ENCODE measurements at places on chromosomes 2 and 18.
A peak's percentile ranks its signal among the peaks of the same experiment; 100 is the strongest.

GRCh38 chr2:85445316-85446295 lies 27.1 kb downstream of the SH2D6 start:
- peak; percentile 27 for DNase-seq

DNA sequence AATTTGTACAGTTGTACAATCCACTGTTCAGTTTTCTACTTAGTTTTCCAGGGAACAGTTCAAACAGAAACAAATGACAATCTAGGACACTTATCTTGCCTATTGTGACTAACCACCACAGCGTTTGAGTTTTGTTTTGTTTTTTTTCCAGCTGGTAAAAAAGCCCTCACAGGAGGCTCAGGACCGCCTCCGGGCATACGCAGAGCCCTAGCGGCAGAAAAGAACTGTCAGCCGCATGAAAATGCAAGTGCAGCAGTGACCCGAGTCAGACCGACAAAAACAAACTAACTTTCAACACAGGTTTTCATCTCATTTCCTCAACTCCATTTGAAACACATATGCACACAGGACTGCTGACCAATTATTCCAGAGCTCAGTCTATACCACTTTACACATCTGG lies 68.6 kb downstream of the STEAP3 start:
- DNase-seq: no peak

GRCh38 chr2:38613126-38613848 lies 10.6 kb upstream of the HNRNPLL start:
- no peak for DNase-seq

DNA sequence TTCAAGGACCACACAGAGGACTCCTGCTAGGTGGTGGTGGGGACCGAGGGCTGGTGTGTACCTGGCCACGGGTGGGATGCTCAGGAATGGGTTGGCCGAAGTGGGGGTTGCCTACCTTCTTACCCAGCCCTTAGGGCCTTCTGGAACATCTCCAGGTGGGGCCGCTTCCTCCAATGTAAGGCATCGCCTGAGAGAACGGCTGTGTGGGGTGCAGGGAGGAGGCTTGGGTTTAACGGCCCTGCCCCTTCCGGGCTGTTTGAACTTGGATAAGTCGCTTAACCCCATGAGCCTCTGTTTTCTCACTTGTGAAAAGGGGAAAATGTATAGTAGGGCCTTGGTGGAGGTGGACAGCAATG lies 35.0 kb downstream of the EMILIN2 start:
- no peak for DNase-seq

GRCh38 chr2:99141110-99142108 lies at the start of gene C2orf15:
Gene C2orf15, plus strand, starts transcription at chr2:99141707. Its CDS starts 8,852 bp downstream, at chr2:99150559.
- DNase-seq: peak; percentile 87

- DNase-seq: no peak
These were observed 16.2 kb upstream of the ESPNL start for GRCh38 chr2:238083919-238084318.

- DNase-seq: peak; percentile 92
These were observed 14.9 kb upstream of the SNED1 start for GRCh38 chr2:240983361-240983995.

DNA sequence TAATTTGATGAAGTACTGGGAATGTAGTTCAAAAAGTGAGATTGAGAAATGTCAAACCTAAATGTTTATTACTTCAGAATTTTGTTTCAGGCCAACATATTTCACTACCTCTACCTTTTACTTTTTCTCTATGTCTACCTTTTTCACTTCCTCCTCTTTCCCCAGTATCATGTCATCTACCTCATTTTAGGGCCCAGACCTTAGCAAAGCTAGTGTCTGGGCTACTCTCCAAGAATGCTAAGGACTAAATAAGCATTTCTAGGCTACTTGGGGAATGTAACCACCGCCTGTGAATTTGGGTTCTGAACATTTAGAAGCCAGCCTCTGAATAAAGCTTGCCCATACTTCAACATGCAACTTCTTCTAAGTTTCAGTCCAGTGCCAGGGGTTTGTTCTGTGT lies 330.4 kb downstream of the SLC4A3 start:
- no peak for DNase-seq
